ENCODE measurements at places on chromosomes 16 and 17.

GRCh38 chr17:64172510-64172909 lies 42.6 kb upstream of the ERN1 start:
- no peak for DNase-seq

GRCh38 chr16:80938004-80938878 lies 68.4 kb downstream of the CMC2 start:
- no peak for DNase-seq

GRCh38 chr16:81632392-81633146 lies 146.5 kb upstream of the PLCG2 start:
- peak; percentile 78 for DNase-seq

GRCh38 chr17:61986898-61987297 lies 59.1 kb upstream of the INTS2 start:
- DNase-seq = no peak

DNA sequence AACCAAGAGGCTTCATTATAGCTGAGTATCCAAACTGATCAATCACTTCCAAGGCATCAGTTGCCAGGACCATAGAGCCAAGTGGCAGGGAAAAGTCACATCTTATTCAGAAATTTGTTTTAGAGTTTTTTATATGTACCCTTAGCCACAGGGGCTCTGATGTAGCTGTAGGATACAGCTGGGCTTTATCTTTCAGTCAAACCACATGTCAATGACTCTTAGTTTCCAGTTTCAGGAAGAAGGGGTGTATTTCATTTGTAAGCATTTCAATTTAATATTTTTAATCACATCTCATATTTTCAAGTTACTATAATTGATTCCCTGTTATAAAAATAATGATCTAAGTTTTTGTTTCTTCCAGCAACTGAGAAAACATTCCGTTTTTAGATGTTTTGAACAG lies 2.9 kb upstream of the FLCN start:
- DNase-seq = no peak

Data from stimulated activated CD4-positive, alpha-beta T cell treated with anti-CD3 and anti-CD28 coated beads, Interleukin-2, amount 100 ng/mL, for 4 hours (primary cell).